ENCODE measurements at places on chromosomes 4 and X.
A peak's percentile ranks its signal among the peaks of the same experiment; 100 is the strongest.

DNA sequence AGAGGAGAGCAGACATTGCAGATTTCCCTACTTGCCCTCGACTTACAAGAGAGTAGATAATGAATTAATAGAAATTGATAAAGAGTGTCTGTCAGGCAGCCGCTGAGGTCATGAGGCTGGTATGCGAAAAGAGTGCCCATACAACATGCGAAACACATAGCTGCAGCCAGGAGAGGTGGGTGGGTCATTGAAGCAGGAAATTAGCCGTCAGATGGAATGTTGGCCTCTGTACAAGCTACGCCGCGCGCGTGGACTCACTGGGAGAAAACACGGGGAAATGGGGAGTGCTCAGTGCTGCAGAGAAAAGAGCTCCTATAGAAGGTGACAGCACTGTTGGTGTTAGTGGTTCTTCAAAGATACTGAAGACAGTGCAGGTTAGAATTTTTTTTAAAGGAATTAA lies 125.1 kb downstream of the RAPGEF2 start:
- DNase-seq: peak; percentile 27

GRCh38 chrX:39809331-39809730 lies 288.4 kb downstream of the BCOR start:
- DNase-seq: no peak

DNA sequence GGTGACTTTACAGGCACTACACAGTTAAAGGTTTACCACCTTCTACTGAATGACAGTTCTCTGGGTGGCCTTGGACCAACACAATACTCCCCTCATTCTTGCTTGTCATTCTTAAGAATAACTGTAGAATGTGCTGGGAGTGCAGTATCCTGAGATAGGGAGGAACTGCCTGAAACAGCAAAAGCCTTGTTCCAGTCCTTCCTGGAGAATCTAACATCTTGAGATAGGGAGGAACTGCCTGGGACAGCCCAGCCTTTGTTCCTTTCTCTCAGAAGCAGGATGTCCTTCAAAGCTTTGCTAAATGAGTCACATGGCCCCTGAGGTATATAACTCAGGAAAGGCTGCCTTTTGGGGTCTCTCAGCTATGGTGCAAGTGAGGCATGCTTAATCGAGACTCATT lies 145.7 kb upstream of the MBNL3 start:
- DNase-seq: no peak

DNA sequence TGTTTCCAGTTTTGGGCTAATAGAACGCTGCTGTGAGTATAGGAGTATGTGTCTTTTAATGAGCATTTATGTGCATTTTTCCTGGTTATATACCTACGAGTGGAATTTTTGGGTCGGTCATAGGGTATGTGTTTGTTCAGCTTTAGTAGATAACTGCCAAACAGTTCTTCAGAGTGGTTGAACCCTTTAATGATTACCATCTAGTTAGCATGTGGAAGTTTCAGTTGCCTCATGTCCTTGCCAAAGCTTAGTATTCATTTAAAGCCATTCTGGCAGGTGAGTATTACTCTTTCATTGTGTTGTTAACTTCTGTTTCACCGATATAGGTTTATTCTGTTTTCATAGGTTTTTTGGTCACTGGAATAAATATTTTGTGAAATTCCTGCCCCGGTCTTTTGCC lies 229.1 kb downstream of the ARHGAP10 start:
- DNase-seq: no peak

DNA sequence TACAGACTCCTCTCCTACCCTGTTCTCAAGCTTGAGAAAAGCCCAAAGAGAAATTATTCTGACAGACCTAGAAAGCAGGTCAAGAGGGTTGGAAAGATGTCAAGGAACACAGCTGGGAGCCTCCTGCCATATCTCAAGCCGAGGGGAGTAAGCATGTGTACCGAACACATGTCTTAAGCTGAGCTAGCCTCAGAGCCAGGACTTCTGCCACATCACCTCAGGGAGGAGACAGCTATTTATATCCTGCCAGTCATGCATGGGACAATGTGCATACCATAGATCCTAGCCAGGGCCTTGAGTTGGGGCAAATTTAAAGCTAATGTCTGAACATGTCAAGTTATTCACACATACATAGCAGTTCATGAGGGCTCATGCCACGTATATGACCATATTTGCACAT lies 11.8 kb downstream of the TMEM31 start:
- no peak for DNase-seq

GRCh38 chr4:183332447-183332846 lies 10.2 kb upstream of the CLDN24 start:
- no peak for DNase-seq

Measured in SK-N-SH (cell line).